ENCODE measurements at places on chromosomes 5 and 9. TPM values are rescaled to one million over a fixed set of nuclear protein-coding genes. Genes with fewer than 3 reads are reported as not detected.

The SOHLH1 gene
- 0.71 TPM for total RNA-seq

DNA sequence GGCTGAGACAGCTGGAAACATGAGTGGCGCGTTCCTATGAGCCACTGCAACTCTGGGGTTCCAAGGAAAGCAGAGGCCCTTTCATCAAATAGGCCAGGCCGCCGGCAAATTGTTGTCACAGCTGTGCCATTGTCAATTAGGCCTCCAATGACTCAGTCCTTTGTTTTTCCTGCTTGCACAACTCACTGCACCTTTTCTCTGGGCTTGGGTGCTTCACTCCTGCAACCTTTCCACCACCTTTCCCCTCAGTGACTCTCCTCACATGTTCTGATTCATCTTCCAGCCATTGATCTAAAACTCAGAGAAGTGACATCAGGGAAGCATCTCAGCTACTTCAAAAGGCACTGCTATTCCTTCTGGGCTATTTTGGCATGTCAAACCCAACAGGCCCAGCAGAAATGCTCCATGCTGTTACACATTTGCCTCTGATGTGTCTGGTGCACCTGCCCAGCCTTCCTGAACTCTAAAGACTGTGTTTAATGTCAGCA, 653.7 kb downstream of the NR2F1-AS1 start:
- DNase-seq, result no peak

GRCh38 chr5:143835251-143835650, 23.3 kb downstream of the HMHB1 start:
- DNase-seq, result no peak

DNA sequence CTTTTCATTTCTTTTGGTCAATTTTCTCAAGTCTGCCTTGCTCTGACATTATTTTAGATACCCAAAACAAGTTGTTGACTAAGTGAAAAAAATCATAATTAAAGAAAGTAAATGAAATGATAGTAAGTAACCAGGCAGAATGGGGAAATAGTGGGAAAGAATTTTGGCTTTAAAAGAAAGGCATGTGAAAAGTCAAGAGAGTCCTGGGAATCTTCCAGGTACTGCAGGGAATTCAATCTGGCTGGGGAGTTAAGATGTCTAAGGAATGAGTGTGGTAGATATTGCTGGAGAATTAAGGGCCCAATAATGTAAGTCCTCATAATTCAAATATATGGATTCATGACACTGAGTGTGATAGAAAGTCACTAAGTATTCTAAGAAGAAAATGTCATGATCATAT, 123.1 kb upstream of the PAPPA start:
- no peak for DNase-seq

DNA sequence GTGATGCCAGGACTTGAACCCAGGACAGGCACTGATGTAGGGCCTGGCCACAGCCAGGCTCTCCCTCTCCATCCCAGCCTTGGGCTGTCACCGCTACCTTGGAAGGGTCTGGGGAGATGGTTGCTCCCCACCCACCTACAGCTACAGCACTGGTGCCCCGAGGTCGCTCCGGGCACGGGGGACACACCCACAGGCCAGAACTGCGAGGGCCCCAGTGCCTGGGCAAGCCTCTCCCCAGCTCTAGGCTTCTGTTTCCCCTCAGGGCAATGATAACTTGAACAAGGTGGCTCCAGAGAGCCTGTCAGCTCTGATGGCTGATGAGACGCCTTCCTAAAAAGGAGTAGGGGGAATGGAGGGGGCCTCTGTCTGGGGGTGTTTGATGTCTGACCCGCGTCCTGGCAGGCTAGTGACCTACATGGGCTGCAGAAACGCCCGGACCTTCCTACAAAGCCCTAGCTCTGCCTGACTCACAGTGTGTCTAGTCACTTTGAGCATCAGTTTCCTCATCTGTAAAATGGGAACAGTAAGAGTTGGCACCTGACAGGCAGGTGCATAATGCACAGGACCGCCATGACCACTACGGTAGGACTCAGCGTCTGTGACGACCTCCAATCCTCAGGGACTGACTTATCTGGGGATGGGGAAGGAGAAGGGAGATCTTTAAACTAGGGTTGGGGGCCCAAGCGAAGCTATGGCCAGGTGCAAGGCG, 76.4 kb downstream of the LRSAM1 start:
- no peak for DNase-seq

- no peak for DNase-seq
Measured at GRCh38 chr5:31492869-31493268, 39.0 kb downstream of the DROSHA start.

GRCh38 chr5:102799017-102799416, 43.9 kb downstream of the PAM start:
- no peak for DNase-seq

- no peak for DNase-seq
Measured at GRCh38 chr5:388266-389196, 54.4 kb upstream of the EXOC3 start.

GRCh38 chr9:86983249-86983619, 35.9 kb upstream of the GAS1 start:
- DNase-seq, result no peak

DNA sequence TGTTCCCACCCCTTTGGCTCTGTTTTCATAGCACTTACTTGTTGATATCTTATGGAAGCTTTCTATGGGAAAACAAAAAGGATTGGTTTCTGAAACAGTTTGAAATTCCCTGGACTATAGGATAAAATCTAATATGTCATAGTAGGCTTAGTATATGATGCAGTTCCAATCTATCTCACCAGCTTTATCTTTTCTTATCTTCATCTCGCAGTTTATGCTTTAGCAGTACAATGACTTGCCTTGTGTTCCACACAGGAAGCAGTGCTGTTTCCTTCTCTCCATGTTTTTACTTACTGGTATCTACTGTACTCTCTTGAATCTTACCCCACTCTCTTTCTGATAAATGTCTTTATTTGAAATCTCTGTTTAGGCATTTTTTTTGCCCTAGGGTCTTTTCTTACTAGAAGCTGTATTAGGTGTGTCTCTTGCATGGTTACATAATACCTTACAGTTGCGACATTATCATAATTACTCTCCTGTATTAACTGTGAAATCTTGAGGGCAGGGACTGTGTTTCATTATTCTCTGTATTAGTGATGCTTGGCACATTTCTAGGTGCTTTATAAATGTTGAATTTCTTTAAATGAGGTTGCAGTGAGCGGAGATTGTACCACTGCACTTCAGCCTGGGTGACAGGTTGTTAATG, 76.3 kb downstream of the FOCAD start:
- no peak for DNase-seq

GRCh38 chr5:38722918-38723317, 122.9 kb upstream of the OSMR start:
- DNase-seq, result no peak

All from lower leg skin (tissue), 4 donors.